ENCODE measurements at places on chromosomes 2 and 18. TPM values are rescaled to one million over a fixed set of nuclear protein-coding genes. Genes with fewer than 3 reads are reported as not detected.
A peak's percentile ranks its signal among the peaks of the same experiment; 100 is the strongest.

- H3K36me3 ChIP-seq: peaks cover 3% of the 10 kb centered on the region
- peaks cover 4% of the 10 kb centered on the region for H3K4me1 ChIP-seq
- H3K4me3 ChIP-seq: no peak overlapping the region
Measured at GRCh38 chr18:51107082-51107481, 77.1 kb downstream of the SMAD4 start.

- H3K27me3 ChIP-seq: no peaks in the 10 kb centered on the region
- H3K27ac ChIP-seq: peak overlapping the region; percentile 25
- DNase-seq: no peak
Measured at GRCh38 chr2:37390777-37391176, 46.3 kb downstream of the QPCT start.

Gene ATAD2B
- total RNA-seq: 15.8 TPM

GRCh38 chr2:144693179-144693578 is 173.3 kb upstream of the ZEB2 start:
- H3K4me3 ChIP-seq: no peak overlapping the region
- no peak for DNase-seq
- H3K36me3 ChIP-seq: no peaks in the 10 kb centered on the region
- H3K4me1 ChIP-seq: no peaks in the 10 kb centered on the region
- no peak overlapping the region for H3K27ac ChIP-seq

- H3K4me1 ChIP-seq: no peaks in the 10 kb centered on the region
- no peak overlapping the region for H3K27ac ChIP-seq
- no peaks in the 10 kb centered on the region for H3K27me3 ChIP-seq
- no peak overlapping the region for H3K4me3 ChIP-seq
Measured at GRCh38 chr2:236036045-236036444, 132.1 kb downstream of the GBX2 start.

Data from chondrocyte (in vitro differentiated cells).